Bronchial epithelial cell (primary cell): ENCODE measurements at places on chromosomes 5 and 9. TPM values are rescaled to one million over a fixed set of nuclear protein-coding genes. Genes with fewer than 3 reads are reported as not detected.

Gene OR13C9
- not detected in 2 replicates for total RNA-seq

Gene GPR150
- 0.26 TPM in 2 replicates for total RNA-seq

Gene CDO1
- total RNA-seq: not detected in 2 replicates

Gene DAB2IP
- total RNA-seq: 8.4 TPM in 2 replicates

Gene FBXL17
- total RNA-seq: 6.6 and 8.3 TPM in 2 replicates

Gene S1PR3
- total RNA-seq: 0.26 and 0.79 TPM in 2 replicates
